Activated CD4-positive, alpha-beta T cell treated with anti-CD3 and anti-CD28 coated beads for 36 hours (primary cell): ENCODE measurements at places on chromosomes 5 and 9.

DNA sequence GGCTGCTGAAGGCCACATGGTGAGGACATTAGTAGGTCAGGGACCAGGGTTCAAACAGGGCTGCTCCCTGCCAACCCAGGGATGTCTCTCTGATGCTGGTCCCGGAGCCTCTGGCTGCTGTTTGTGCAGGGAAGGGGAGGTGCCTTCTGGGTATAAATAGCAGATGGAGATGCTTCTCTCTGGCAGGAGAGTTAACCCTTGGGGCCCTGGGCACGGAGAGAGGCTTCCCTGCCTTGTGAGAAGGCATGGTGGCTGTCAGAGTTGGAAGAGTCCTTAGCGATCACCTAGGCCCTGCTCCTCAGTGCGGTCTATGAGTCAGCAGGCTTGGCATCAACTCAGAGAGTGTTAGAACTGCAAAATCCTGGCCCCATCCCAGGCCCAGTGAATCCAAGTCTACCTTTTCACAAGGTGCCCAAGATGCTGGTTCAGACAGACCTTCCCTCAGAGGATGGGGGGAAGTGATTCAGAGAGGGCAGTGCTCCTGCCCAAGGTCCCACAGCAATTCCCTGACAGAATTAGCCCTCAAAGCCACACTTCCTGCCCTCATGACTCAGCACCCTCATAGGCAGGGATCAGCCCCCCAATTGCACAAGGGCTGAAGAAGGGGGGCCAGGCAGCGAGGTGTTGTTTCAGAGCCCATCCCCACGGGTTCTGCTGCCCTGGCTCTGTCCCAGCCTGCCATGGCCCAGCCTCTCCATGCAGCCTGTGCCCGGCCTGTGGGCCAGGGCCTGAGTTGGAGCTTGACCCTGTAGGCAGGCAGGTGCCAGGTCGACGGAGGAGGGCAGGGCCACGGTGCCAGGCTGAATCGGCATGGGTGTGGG lies 25.6 kb downstream of the CAMK2A start:
- H3K4me3 ChIP-seq, result no peak overlapping the region
- no peak overlapping the region for H3K27ac ChIP-seq
- DNase-seq, result no peak
- no peaks in the 10 kb centered on the region for H3K36me3 ChIP-seq
- peaks cover 2% of the 10 kb centered on the region for H3K27me3 ChIP-seq
- no peaks in the 10 kb centered on the region for H3K4me1 ChIP-seq

GRCh38 chr9:107158321-107158720 lies 124.8 kb upstream of the RAD23B start:
- H3K27me3 ChIP-seq, result peaks cover 17% of the 10 kb centered on the region
- H3K4me3 ChIP-seq, result no peak overlapping the region
- no peaks in the 10 kb centered on the region for H3K36me3 ChIP-seq

DNA sequence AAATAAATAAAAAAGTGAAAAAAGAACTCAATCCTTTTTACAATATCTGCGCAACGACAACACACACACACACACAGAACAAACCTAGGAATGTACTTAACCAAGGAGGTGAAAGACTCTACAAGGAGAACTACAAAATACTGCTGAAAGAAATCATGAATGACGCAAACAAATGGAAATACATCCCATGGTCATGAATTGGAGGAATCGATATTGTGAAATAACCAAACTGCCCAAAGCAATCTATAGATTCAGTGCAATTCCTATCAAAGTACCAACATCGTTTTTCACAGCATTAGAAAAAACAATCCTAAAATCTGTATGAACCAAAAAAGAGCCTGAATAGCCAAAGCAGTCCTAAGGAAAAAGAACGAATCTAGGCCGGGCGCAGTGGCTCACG lies 29.9 kb upstream of the NRARP start:
- DNase-seq, result no peak
- no peak overlapping the region for H3K4me3 ChIP-seq
- H3K27ac ChIP-seq, result no peak overlapping the region
- H3K36me3 ChIP-seq, result peaks cover 6% of the 10 kb centered on the region
- peaks cover 2% of the 10 kb centered on the region for H3K4me1 ChIP-seq

GRCh38 chr9:20376731-20377375 lies 245.4 kb downstream of the MLLT3 start:
- peaks cover 43% of the 10 kb centered on the region for H3K4me1 ChIP-seq
- peak overlapping the region; percentile 6 for H3K4me3 ChIP-seq
- peak overlapping the region; percentile 68 for H3K27ac ChIP-seq
- H3K36me3 ChIP-seq, result peaks cover 4% of the 10 kb centered on the region

GRCh38 chr5:173456751-173457171 lies 128.5 kb upstream of the STC2 start:
- no peaks in the 10 kb centered on the region for H3K36me3 ChIP-seq
- no peak overlapping the region for H3K4me3 ChIP-seq
- no peak overlapping the region for H3K27ac ChIP-seq
- DNase-seq, result no peak
- peaks cover 2% of the 10 kb centered on the region for H3K27me3 ChIP-seq

- no peak for DNase-seq
- no peaks in the 10 kb centered on the region for H3K36me3 ChIP-seq
- no peaks in the 10 kb centered on the region for H3K27me3 ChIP-seq
- H3K27ac ChIP-seq, result no peak overlapping the region
Observed at GRCh38 chr5:172793577-172794488, 22.8 kb upstream of the DUSP1 start.

- H3K27ac ChIP-seq, result no peak overlapping the region
- H3K4me3 ChIP-seq, result no peak overlapping the region
- H3K36me3 ChIP-seq, result no peaks in the 10 kb centered on the region
- no peak for DNase-seq
Observed at GRCh38 chr5:89723907-89724306, 685.6 kb downstream of the CETN3 start.

DNA sequence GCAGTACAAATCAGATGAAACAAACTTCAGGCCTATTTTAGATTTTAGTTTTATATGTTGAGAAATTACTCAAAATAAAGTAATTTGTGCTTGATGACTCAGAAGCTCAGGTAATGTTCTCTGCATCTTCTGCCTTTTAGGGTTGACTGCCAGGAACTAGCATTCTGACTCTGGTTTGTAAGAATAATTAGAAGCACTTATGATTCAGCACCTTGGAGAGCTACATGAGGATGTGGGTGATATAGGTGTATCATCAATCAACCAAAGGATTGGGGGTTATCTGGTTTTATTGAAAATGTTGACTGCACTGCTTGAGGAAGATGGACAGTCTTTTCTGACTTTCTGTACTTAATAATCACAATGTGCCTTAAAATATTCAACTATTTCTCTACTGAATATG lies 118.7 kb upstream of the SGCD start:
- no peaks in the 10 kb centered on the region for H3K27me3 ChIP-seq
- DNase-seq, result no peak
- no peak overlapping the region for H3K27ac ChIP-seq
- H3K36me3 ChIP-seq, result no peaks in the 10 kb centered on the region
- H3K4me3 ChIP-seq, result no peak overlapping the region

GRCh38 chr5:24644761-24645160 lies at the start of gene CDH10:
Gene CDH10, minus strand, starts transcription at chr5:24644978. Its CDS starts 51,488 bp downstream, at chr5:24593490.
- no peak for DNase-seq
- H3K36me3 ChIP-seq, result no peaks in the 10 kb centered on the region
- H3K4me3 ChIP-seq, result no peak within 1 kb of the TSS
- no peak within 1 kb of the TSS for H3K27ac ChIP-seq

DNA sequence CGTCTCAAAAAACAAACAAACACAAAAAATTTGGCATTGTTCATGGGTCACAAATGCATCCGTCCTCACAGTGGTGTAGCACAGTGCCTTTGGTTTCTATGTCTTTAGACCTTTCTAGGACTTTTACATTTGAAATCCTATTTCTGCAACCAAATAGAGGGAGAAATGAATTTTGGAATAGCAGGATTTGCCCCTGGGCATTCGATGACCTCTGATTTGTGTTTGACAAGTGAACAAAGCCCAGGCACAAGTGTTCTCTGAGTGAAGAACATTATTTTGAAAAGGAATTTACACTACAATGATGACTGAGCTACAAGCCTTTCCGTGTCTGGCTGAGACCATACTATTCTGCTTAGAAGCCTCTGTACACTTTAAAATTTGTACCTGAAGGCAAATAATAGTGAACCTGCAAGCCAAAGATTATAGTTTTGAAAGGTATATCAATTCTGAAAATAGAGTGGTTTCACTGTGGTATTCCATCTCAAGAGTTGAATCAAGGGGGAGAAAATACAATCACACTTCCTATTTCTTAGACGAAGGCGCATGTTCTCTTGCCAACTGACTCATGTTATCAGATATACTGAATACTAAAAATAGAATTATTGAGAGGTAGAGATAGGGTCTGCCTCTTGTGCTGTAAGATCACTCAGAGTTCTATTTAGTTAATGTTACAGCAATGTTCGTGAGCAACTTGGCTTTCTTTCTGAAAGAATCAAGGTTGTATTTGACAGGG lies 297.6 kb downstream of the KDM4C start:
- H3K4me3 ChIP-seq, result no peak overlapping the region
- DNase-seq, result no peak
- H3K4me1 ChIP-seq, result peaks cover 11% of the 10 kb centered on the region
- no peaks in the 10 kb centered on the region for H3K27me3 ChIP-seq
- peaks cover 7% of the 10 kb centered on the region for H3K36me3 ChIP-seq
- no peak overlapping the region for H3K27ac ChIP-seq

GRCh38 chr5:63131626-63132285 lies 553.1 kb downstream of the LRRC70 start:
- H3K4me3 ChIP-seq, result no peak overlapping the region
- H3K36me3 ChIP-seq, result no peaks in the 10 kb centered on the region
- H3K27me3 ChIP-seq, result no peaks in the 10 kb centered on the region
- H3K4me1 ChIP-seq, result no peaks in the 10 kb centered on the region

- no peak overlapping the region for H3K27ac ChIP-seq
- no peaks in the 10 kb centered on the region for H3K27me3 ChIP-seq
- H3K4me1 ChIP-seq, result no peaks in the 10 kb centered on the region
Observed at GRCh38 chr5:11224436-11225187, 463.6 kb upstream of the DAP start.

DNA sequence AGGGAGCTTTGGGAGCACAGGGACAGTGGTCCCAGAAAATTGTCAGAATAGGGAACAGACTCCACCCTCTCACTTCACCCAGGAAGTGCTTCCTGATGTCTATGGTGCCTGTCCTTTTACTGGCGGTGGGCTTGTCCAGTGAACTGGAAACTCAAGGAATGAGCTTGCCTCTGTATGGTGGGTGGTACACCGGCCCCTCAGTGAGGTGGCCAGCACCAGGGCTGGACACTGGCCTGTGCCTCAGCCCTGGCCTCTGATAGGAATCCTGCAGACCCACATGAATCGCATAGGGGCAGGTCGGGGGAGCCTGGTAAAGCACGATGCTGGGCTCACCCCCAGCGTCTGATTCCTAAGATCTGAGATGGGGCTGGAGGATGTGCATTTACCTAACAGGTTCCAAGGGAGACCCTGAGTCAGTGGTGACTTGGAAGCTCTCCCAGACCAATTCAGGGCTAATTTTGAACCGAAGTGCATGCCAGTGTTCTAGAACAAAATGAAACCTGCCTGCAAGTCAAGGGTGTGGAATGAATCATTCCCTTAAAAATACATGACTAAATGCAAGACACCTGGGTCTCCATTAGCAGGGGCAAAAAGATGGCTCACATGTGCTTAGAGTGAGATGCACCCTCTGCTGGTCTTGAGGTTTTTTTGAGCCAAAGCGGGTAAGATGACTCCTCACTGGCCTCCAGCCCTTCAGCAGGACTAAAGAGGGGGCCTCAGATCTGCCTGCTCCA lies 178.3 kb downstream of the HSPA4 start:
- no peaks in the 10 kb centered on the region for H3K36me3 ChIP-seq
- no peak overlapping the region for H3K27ac ChIP-seq
- H3K4me1 ChIP-seq, result no peaks in the 10 kb centered on the region
- H3K4me3 ChIP-seq, result no peak overlapping the region
- no peaks in the 10 kb centered on the region for H3K27me3 ChIP-seq

DNA sequence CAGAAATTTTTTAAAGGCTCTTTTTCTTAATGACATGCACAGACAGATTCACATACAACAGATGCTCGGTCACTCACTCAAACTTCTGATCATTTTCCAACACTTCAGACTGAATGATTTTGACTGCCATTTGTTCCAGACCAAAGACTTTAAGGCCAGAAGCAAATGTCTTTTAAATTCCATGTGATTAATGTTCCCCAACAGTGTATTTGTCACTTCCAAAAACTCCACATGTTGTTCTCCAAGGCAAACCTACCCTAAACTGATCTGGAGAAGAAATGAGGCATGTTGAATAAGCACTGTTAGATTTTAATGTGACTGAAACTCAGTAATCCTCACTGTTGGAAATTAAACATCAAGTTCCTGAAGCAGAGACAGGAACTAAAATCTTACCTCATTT lies 366.7 kb downstream of the GABRG2 start:
- no peak for DNase-seq
- no peak overlapping the region for H3K27ac ChIP-seq
- no peaks in the 10 kb centered on the region for H3K27me3 ChIP-seq
- H3K4me3 ChIP-seq, result no peak overlapping the region

GRCh38 chr9:134975253-134975652 lies 57.5 kb upstream of the FCN1 start:
- no peak overlapping the region for H3K27ac ChIP-seq
- H3K36me3 ChIP-seq, result no peaks in the 10 kb centered on the region
- DNase-seq, result no peak
- no peak overlapping the region for H3K4me3 ChIP-seq

GRCh38 chr9:84850830-84851392 lies 181.4 kb downstream of the NTRK2 start:
- no peaks in the 10 kb centered on the region for H3K27me3 ChIP-seq
- no peak for DNase-seq
- H3K36me3 ChIP-seq, result no peaks in the 10 kb centered on the region
- H3K27ac ChIP-seq, result no peak overlapping the region

- H3K4me3 ChIP-seq, result no peak overlapping the region
- peaks cover 2% of the 10 kb centered on the region for H3K4me1 ChIP-seq
- H3K27me3 ChIP-seq, result peaks cover 6% of the 10 kb centered on the region
- DNase-seq, result peak; percentile 33
- H3K27ac ChIP-seq, result no peak overlapping the region
Observed at GRCh38 chr9:90287567-90288274, 354.9 kb downstream of the DIRAS2 start.

DNA sequence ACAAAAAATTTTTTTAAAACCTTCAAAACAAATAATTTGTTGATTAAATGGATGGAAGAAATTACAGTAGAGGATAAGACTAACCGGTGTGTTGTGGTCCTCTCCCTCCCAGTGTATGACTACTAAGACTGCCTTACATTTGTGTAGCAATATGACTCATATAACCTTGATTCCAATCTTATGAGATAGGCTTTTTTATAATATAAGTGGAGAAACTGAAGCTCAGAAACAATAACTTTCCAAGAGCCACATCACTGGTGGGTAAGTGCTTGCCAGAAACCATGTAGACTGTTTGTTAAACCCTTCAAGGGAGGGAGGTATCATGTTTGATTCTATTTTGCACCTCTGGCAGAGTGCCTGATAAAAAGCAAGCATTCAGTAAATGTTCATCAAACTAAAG lies 47.5 kb downstream of the NLN start:
- H3K4me3 ChIP-seq, result no peak overlapping the region
- H3K36me3 ChIP-seq, result peaks cover 19% of the 10 kb centered on the region
- H3K27ac ChIP-seq, result no peak overlapping the region
- peaks cover 18% of the 10 kb centered on the region for H3K4me1 ChIP-seq
- no peaks in the 10 kb centered on the region for H3K27me3 ChIP-seq
- DNase-seq, result no peak

- no peak for DNase-seq
- H3K36me3 ChIP-seq, result no peaks in the 10 kb centered on the region
- H3K27me3 ChIP-seq, result no peaks in the 10 kb centered on the region
- no peak overlapping the region for H3K4me3 ChIP-seq
Observed at GRCh38 chr5:91978221-91978882, 595.2 kb upstream of the ARRDC3 start.
